Frontal cortex (tissue), 4 donors: ENCODE measurements at places on chromosomes 2 and 18.

- DNase-seq = no peak
These were observed 52.4 kb downstream of the BCL2 start for GRCh38 chr18:63266888-63267790.

GRCh38 chr2:19843992-19844515 lies 57.7 kb downstream of the TTC32 start:
- no peak for DNase-seq

DNA sequence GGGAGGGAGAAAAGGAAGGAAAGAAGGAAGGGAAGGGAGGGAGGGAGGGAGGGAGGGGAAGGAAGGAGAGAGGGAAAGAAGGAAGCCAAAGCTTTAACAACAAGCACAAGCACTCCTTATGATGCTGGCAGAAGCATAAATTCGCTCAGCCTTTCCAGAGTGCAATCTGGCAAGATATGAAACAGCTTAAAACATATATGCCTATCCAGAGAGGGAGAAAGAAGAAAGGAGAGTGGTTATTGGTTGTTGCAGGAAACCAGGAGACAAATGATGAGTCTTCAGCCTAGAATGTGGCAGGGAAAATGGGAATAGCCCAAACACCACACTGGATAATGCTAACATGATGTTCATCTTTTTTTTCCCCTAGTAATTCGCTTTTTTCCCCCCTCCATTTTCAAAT lies 64.0 kb downstream of the STPG4 start:
- DNase-seq = no peak

DNA sequence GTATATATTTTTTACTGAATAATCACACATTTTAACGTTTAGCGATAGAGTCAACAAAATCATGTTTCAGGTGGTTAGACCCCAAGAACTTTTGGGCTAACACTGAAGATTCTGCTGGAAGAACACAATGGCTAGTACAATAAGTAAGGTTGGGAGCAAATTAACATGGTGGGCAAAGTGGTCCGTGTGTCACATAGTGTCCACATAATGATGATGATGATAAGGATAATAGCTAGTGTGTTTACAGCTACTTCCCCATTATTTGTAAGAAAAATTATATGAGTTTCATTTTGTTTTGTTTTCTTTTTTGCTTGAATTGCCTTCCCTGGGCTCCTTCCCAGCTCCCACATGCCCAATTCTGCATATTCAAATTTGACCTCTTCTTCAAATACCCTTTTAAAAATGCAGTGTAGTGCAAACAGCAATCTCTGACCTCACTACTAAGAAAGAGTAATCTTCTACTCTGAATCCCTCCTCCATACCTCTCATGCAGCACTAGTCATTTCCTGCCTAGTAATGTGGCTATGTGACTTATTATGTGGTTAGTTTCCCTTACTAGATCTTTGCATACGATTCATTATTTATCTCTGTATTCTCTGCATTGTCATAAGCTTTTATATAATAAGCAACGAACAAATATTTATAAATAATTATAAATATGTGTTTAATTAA lies 16.9 kb upstream of the VPS54 start:
- no peak for DNase-seq

- no peak for DNase-seq
These were observed 25.5 kb upstream of the TUBB6 start for GRCh38 chr18:12282442-12283039.

- peak; percentile 32 for DNase-seq
These were observed 11.6 kb downstream of the EN1 start for GRCh38 chr2:118835746-118836410.

GRCh38 chr18:63819786-63820185 lies 44.6 kb downstream of the SERPINB7 start:
- no peak for DNase-seq

DNA sequence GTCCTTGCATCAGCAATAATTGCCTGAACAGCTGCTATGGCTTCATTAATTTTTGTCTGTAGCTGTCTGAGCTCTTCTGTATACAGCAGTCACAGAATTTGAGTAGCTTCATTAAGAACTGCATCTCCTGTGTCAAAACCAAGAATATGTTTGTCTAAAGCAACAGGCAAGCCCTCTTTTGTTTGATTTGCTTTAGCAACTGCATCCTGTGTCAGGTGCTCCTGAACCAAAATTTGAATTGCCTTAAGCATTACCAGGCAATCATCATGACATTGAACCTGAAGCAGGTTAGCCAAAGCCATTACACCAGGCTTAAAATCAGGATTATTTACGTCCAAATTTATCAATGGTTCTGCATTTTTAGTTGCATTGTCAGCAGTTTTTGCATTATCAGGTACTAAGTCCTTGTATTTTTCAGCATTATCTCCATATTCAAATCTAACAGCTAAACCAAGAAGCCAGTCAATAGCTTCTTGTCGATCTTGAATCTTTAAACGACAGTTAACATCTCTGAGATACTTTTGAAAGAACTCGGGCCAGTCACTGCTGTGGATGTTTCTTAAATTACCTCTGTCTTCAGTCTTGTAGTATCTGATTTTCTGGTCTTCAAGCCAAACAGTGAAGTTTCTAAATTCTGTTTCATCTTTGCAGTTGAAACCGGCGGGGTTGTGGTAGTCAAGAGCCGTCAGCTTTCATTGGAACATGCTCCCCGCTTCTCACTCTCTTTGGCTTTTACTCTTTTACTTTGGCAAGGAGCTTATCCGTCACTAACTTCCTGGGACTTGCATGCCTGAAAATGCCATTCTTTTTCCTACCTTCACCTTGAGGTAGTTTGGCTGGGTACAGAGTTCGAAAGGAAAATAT lies 42.2 kb downstream of the MERTK start:
- no peak for DNase-seq

DNA sequence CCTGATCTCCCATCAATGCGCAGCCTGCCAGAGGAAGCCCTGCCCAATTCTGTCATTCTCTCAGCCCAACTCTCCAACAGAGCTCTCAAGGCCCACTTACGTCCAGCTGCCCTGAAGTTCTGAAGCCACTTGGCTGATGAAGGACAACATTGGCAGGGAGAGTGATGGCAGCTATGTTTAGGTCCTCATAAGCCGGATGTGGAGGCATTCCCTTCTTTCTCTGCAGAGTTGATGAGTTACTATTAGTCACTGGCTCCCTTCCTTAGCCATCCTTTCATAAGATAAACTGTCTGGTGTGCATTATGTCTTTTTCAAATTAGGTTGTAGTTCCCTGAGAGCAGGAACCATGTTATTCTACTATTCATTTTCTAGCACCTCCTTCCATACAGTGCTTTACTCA lies 22.5 kb upstream of the TACR1 start:
- no peak for DNase-seq
